Activated CD4-positive, alpha-beta memory T cell treated with anti-CD3 and anti-CD28 coated beads, Interleukin-2, amount 10 ng/mL, durations not matched to agents 7 days and 5 days (primary cell): ENCODE measurements at places on chromosomes 13 and 19. TPM values are rescaled to one million over a fixed set of nuclear protein-coding genes. Genes with fewer than 3 reads are reported as not detected.

GRCh38 chr13:72963762-72964161, 95.0 kb upstream of the KLF5 start:
- no peak for DNase-seq

- DNase-seq = no peak
Measured at GRCh38 chr19:48385461-48386087, 5.8 kb downstream of the KDELR1 start.

CRB3 gene
- total RNA-seq = 0.93 TPM

DNA sequence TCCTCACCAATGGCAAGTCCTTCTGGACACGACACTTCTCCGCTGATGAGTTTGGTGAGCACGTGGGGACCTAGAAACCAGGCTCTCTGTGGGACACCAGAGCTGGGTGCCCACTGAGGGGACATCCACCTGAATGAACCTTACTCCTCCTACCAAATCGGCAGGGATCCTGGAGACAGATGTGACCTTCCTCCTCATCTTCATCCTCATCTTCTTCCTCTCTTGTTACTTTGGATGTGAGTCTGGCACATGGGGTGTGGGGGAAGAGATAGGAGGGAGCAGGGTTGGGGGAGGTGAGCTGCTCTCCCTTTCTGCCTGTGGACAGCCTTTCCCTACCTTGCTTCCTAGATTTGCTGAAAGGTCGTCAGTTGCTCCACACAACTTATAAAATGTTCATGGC, 1.9 kb downstream of the TMEM145 start:
- no peak for DNase-seq

SERTM1 gene
- total RNA-seq = not detected

DNA sequence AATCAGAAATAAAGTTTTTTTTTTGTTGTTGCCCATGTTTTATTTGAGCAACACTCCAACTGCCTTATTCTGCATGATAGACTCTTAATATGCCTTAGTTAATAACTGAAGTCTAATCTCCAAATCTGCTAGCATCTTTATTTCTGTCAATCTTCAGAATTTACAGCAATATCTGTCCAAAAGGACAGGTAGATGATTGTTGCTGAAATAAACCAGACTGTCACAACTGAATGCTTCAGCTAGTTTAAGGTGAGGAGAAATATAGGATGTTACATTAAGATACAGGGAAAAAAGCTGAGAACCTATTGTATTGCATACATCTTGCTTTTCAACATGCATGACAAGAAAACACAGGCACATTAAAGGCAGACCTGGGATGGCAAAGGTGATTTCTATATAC, 204.3 kb downstream of the SLITRK1 start:
- DNase-seq = no peak

- DNase-seq = no peak
Measured at GRCh38 chr19:55463583-55464031, 944 bp downstream of the C19orf85 start.
